CD4-positive, alpha-beta T cell treated with Interleukin-15 for 1 hour (primary cell): ENCODE measurements at places on chromosomes 2 and 18.

DNA sequence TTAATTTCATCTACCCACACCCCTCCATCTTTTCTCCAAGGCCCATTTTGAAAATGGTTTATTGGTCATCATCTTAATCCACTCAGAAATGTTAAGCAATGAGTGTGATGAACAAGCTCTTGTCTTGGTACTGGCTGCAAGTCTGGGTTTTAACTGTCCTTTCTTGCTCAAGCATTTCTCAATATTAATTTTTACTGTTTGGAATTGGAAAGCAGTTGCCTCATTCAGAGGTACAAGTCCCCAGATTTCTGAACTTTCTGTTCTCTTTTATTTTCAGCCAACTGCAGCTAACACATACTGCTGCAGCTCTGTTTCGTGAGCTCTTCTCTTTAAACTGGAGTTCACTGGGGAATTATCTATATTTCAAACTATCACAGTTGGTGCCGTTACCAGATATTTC, 99.4 kb upstream of the TEX51 start:
- DNase-seq, result no peak

GRCh38 chr2:100982431-100982861, 19.6 kb upstream of the RPL31 start:
- DNase-seq, result no peak

DNA sequence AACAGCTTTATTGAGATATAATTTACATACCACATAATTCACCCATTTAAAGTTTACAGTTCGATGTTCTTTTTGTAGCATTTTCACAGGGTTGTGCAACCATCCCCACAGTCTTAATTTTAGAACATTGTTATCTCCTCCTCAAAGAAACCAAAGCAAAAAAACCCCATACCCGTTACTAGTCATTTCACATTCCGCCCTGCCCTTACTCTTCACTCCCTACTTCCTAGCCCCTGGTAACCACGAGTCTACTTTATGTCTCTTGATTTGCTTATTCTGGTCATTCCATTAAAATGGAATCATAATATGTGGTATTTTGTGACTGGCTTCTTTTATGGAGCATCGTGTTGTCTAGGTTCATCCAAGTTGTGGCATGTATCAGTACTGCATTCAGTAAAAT, 137.7 kb downstream of the TANC1 start:
- DNase-seq, result no peak

GRCh38 chr2:48218169-48218568, 311.8 kb upstream of the STON1 start:
- no peak for DNase-seq

- no peak for DNase-seq
Observed at GRCh38 chr2:104772996-104773395, 80.9 kb upstream of the POU3F3 start.
